ENCODE measurements at places on chromosomes 4 and X. TPM values are rescaled to one million over a fixed set of nuclear protein-coding genes. Genes with fewer than 3 reads are reported as not detected.

Gene NAA10
- polyA plus RNA-seq: 94.7 TPM

Gene ADAM29
- polyA plus RNA-seq: 0.05 TPM

Gene RNF175
- 0.14 TPM for polyA plus RNA-seq

Gene DGKK
- 0.11 TPM for polyA plus RNA-seq

Gene KLKB1
- polyA plus RNA-seq: 2.3 TPM

Gene ZCCHC12
- polyA plus RNA-seq: 4.6 TPM

Gene RELL1
- polyA plus RNA-seq: 1.6 TPM

Gene RTL3
- 0.05 TPM for polyA plus RNA-seq

Gene TMEM154
- polyA plus RNA-seq: 4.1 TPM

DNA sequence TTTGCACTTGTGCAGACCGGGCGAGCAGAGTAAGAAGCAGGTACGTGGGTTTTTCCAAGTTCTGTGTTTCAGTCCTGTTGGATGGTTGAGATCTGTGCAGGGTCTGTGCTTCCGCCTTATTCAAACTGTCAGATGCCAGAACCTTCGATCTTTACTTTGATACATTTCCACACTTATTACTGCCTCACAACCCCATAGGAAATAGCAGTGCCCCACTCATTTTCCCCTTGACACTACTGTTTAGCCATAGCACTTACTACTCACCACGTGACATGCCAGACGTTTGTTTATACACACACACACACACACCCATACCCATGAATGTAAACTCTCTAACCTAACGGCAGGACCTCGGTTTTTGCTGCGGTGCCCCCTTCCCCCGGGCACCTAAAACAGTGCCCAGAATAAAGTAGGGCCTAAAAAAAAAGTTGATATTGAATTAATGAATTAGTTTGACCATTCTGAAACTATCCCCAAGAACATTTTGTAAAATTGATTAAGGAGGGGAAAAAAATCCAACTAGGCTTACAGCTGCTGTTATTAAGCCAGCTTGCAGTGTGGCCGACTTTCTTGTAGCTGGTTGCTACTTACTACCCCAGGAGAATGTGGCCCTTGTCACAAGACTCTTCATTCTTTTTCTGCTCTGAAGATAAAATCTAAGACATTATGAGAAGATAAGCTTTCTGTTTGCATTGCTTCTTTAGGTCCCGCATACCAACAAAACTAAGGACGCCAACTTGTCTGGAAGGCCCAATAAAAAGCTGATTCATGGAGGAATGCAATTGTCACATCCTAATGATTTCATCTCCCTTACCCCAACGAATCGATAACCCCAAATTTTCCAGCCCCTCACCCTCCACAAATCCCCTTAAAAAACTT is 704 bp upstream of the SEPSECS start:
- peak; percentile 23 for DNase-seq

DNA sequence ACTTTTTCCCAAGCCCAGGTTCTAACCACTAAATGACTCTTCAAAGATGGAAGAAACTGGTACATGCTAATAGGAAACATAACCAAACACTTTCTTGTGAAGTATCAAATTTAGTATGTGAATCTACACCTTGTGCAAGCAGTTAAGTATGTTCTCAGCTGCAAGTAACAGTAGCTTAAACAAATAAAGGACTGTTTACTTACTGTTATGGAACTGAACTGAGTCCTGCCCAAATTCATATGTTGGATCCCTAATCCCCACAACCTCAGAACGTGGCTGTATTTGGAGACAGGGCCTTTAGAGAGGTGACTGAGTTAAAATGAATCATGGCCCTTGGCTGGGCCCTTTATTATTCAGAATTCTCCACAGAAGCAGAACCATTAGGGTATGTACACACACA is 178.7 kb downstream of the KDR start:
- no peak for DNase-seq

DNA sequence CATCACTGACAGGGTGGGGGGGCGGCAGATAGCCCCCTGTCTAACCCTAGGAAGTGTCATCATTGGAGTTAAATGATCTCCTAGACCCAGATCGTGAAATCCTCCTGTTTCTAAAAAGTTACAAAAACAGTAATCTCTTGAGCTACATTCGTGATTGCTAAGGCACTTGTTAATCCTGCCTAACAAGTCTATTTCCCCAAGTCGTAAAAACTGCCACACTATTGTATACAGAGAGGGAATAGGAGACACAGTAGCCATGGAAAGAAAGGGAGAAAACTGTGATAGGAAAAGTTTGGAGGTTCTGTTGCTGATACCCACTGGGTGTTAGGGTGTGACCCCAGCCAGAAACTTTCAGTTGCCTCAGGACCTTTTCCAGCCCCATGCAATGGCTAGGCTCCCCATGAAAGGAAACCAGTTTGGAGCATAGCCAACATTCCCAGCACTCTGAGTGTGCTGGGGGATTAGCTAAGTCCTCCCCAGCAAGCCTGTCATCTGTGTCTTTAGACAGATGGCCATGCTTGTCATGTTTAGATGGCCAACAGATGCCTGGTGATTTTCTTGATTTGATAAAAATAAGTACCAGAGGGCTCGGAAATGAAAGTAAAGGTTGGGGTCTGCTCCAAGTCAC is 63.3 kb upstream of the ANXA10 start:
- DNase-seq: no peak

DNA sequence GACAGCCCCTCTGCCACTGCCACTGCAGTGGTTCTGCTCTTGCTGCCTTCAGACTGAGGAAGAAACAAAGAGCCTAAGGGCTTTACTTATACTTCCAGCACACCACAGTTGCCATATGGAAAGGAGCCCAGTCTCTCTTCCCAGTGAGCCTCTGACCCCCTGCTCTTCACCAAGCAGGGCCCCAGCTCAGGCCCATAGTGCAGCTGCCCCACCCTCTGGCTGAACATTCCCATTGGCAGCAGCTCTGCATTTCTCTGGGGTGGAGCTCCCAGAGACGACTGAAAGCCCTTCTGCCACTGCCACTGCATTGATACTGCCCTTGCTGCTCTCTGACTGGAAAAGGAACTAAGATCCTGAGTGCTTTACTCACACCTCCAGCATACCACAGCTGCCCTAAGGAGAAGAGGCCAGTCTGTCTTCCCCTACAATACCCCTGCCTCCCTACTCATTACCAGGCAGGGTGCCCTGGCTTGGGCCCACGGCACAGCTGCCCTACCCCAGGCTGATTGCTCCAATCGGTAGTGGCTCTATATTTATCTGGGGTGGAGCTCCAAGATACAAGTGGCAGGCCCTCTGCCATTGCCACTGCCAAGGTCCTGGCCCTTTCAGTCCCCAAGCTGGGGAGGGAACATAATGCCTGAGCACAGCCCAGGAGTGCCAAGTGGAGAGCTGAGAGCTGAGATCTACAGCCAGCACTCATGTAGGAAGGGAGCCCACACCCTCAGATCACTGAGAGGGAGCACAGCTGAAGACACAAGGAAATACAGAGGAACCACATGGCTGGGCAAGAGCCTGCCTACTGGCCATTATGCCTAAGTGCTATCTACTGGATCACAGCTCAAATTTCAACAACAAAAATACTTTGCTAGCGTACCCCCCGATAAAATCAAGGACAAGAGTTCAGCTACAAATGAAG is 36.0 kb downstream of the AWAT2 start:
- no peak for DNase-seq

DNA sequence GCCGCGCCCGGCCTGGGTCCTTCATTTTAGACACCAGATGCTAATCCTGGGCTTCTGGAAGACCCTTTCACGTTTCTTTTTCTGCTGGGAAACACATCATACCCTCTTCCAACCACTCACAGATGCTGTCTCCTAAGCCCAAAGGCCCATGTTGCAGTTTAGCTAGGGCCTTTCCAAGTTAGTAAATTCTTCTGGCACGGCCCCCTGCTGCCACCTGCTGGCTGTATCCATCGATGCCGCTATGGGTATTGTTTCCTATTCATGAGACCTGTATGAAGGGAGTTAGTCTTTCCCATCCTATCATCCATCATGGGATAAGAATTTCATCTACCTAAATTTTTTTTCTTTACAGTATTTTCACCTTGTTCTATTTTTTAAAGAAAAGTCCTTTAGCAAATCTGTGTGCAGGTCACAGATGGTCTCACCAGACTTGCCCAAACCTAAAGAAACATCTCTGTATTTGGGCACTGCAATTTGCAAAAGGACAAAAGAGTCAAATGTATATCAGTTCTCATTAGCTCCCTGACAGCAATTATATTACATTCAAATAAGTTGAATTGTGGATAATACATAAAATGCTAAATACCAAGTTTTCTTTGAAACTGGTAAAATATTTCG is 37.8 kb upstream of the SLC9A7 start:
- DNase-seq: peak; percentile 62

DNA sequence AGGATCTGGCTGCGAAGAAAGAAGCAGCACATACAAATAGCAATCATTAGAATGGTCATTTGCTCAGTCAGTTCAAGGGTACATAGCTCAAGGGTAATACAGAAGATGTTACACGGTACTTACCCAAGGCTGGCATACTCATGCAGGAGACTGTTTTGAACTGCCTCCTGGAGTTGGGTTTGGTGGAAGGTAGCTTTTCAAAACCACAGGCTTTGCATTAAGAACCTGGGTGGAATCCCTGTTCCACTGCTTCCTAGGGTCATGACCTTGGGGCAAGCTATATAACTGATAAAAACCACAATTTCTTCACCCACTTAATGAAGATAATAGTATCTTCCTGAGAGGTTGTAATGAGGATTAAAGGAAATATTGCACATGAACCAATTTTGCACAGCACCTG is 36.5 kb downstream of the TBC1D9 start:
- no peak for DNase-seq

GRCh38 chr4:80592950-80593349 is 257.4 kb downstream of the CFAP299 start:
- no peak for DNase-seq

- no peak for DNase-seq
These were observed 479.3 kb downstream of the IL1RAPL1 start for GRCh38 chrX:29066516-29066915.

GRCh38 chr4:76569706-76570105 is 134.7 kb downstream of the SHROOM3 start:
- DNase-seq: no peak

DNA sequence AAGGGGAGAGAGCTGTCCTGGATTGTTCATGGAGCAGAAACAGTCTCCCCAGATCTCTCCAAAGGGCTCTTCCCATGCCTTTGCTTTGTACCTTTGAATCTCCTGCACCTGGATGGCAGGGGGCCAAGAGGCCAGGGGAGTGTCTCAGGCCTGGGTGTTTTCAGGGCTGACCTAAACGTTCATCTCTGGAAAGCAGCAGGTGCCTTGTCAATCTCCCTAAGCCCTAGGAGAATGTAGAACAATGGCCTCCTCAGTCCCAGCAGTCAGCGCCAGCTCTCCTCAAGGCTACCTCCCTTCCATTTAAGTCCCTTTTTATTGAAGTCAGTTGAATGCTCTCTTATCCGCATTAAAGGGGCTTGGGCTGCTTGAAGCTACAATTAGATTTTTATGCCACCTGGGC is 31.2 kb upstream of the NSUN7 start:
- no peak for DNase-seq

DNA sequence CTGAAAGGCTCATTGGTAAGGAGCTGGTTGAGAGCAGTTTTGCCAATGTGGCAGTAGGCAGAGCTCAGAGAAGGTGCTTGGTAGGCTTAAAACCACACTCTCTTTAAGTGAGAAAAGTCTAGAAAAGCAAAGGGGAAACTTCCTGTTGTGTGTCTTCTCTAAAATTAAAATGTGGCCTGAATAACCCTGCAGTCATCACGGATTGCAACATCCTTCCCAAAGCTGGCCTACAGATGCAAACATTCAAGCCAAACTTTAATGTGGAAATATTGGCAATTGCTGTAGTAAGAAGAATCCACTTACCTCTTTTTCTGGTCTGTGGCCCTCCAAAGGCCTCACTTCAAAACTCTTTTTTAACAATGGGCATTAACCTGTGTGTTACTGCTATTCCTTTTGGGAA is 348.5 kb downstream of the OPHN1 start:
- no peak for DNase-seq

DNA sequence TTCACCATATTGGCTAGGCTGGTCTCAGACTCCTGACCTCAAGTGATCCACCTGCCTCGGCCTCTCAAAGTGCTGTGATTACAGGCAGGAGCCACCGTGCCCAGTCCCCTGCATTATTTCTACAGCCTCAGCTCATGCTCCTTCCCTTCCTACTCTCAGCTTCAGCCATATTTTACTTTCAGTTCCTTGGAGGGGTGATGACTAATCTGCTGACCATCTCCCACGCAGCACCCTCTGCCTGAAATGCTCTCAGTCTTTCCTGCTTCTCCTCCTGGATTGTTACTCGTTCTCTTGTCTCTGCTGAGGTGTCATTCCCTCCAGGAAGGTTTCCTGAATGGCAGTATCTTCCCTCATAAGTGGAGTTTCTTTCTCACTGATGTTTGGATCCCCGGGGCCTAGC is 63.3 kb downstream of the MOSPD2 start:
- DNase-seq: no peak

DNA sequence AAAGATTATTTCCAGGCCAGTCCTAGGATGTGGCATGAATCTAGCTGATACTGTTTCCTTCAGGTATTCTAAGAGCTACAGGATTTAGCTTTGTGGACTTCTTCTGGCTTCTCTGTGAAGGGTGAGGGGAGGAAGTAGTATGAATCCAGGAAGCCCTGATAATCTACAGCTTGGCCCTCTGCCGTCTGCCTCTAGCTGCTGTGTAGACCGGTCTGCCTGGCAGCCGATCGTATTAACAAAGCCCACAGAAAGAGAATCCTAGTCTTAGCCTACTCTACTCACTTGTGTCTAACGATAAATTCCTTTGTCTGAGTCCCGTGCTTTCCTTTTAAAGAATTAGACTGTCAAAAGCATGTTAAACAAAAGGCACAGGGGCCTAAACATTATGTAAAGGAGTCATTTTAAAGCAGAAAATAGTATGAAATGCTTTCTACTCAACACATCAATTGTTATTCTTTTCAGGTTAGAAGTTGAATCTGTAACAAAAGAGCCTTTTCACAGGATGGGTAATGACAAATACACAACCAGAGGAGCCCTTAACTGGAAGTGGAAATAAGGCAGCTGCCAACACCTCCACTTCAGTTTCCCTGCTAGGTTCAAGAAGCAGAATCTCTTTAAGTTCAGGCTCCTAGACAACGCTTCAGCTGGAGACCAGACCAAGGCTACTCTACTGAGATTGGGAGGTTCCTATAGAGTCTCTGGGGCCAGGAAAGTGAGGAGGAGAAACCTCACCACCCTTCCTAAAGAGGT is 48.9 kb upstream of the UCP1 start:
- DNase-seq: no peak

DNA sequence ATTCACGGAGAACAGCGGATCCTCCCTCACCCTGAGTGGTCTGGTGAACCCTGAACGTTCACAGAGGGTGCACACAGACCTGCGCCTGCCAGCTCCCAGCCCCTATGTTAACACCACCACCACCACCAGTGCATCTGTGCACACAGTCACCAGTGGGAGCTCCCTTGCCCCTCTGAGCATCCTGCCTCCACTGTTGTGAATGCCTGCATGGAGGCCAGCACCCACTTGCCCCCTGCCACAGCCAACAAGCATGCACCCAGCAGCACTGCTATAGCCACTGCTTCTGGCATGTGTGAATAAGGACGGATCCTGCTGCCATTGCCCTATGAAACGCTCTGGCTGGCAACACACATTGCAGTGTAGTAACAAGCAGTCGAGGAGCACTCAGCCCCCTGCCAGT is 29.1 kb upstream of the PWWP3B start:
- DNase-seq: no peak

Data from thymus (tissue), 14 donors.